Ammon's horn (tissue), 1 donor: ENCODE measurements at places on chromosomes 6 and 20.

GRCh38 chr6:146937316-146937715 is 266.9 kb upstream of the STXBP5 start:
- no peak for DNase-seq

DNA sequence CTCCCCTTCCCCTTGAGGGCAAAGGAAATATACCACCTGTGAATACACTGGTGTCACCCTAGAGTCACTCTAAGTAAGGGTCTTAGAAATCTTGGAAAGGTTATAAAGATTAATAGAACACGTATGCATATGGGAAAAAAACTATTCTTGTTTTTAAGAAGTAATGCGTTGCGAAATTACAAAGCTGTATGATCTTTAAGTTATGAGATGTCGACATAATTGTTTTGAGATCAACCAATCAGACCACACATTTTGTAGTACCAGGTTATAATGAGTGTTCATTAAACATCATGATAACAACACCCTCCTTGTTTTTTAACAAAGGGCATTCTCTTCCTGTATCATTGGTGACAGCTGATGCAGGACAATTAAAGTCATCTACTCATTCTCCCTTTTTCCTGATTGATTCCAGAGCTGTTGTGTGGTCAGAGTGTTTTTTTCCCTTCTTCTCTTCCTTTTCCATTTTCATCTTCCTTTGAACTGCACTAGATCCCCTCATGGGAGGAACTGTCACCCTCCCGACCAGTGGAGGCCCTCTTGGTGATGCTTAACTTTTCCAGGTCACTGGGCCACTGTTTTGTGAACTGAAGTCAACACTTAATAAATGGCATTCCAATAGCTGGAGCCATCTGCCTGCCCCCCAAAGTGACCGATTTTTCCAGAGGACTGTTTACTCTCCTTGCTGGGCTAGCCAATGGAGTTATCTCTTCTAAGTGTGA is 37.0 kb downstream of the PRDM1 start:
- DNase-seq: no peak

DNA sequence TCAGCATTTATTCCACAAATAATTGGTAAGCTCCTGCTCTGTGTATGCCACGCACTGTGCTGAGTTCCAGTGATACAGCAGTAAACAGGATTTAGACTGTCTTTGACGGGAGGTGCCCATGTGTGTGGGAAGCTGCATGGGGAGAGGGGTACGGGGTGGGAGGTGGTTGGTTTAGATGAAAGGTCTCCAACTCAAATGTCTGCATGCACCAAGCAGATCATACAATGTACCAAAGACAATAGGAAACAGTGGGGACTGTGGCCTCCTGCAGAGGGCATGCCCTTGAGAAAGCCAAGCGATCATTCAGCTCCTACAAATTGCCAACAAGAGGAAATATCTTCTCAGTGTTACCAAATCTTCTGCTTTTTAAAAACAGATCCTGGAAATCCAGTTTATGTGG is 36.1 kb downstream of the SLC22A2 start:
- no peak for DNase-seq

DNA sequence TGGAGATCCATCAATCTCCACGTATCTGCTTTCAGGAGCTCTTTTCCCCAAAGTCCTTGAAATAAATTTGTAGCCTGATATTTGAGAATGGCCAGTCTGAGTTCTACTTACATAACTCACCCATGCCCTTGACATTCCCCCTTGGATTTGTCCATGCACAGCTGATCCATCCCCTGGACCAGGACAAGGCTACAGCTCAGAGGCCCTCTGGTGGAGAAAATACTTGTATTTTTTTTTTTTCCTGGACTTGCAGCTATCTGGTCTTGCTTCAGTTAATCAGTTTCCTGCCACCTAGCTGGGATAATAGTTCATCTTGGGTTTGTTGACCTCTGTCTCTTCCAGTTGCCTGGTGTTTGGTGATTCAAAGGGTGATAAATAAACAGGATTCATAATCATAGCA is 467.6 kb downstream of the DHX35 start:
- DNase-seq: no peak

- DNase-seq: no peak
Observed at GRCh38 chr6:132843316-132844035, 29.1 kb downstream of the RPS12 start.

- no peak for DNase-seq
Observed at GRCh38 chr6:121940728-121941127, 458.7 kb upstream of the HSF2 start.

DNA sequence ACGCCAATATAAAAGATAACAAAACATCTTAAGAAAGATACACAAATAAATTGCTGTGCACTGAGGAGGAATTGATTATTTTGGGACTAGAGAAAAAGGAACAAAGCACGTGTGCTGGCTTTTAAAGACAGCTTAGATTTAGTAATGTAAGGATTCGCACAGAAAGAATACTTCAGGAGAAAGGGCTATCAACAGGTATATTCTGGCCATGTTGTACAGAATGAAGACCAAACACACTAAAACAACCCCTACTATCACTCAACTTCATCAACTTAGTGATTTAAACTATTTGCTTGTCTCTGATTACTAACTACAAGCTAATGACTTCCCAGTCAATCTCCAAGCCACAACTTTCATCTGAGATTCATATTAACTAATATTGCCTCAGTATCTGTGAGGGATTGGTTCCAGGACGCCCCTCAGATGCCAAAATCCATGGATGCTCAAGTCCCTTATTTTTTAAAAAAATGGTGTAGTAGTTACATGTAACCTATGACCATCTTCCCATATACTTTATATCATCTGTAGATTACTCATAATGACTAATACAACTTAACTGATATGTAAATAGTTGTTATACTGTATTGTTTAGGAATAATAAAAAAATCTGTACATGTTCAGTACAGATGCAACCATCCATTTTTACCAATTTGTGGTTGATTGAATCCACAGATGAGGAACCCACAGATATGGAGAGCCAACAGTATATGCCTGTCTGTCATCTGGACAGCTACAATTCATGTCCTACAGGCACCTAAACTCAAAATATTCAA is 4.5 kb downstream of the DEK start:
- DNase-seq: no peak

DNA sequence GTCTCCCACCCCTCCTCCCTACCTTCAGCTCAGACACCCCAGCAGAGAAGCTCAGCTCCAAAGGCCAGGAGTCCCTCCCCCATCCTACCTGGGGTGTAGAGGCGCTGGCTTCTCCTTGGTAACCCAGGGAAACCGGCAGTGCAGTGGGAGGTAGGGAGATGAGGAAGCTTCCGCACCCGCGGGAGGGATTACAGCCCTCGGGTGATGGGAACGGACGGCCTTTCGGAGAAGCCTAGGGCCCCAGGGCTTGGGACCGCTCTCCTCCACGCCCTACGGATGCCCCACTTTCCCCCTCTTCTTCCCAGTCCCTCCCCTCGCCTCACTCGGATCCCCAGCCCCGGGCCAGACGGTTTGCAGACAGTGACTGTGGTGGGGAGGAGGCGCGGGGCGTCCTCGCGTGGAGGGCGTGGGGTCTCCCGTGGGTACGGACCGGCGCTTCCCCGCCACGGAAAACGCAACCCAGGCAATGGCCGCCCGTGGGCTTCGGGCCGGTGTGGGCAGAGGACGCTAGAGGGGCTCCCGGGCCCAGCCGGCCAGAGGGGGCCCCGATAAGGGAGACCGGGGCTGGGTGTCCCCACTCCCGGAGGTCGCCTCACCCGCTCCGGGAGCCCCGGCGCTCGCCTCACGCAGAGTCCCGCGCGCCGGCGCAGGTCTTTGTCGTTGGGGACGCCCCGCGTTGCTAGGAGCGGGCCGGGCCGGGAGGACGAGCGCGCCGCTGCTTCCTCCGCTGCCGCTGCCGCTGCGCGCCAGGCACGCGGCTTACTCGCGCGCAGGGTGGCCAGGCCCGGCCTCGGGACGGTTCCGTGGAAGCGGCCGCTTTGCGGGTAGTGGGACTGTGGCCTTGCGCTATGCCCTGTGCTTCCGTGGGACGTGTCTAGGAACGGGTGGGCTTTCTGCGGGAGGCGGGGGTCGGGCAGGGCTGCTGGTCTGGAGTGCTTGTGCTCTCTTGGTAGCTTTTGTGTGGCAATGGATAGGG is 15.8 kb downstream of the AARS2 start:
- DNase-seq: peak; percentile 63

DNA sequence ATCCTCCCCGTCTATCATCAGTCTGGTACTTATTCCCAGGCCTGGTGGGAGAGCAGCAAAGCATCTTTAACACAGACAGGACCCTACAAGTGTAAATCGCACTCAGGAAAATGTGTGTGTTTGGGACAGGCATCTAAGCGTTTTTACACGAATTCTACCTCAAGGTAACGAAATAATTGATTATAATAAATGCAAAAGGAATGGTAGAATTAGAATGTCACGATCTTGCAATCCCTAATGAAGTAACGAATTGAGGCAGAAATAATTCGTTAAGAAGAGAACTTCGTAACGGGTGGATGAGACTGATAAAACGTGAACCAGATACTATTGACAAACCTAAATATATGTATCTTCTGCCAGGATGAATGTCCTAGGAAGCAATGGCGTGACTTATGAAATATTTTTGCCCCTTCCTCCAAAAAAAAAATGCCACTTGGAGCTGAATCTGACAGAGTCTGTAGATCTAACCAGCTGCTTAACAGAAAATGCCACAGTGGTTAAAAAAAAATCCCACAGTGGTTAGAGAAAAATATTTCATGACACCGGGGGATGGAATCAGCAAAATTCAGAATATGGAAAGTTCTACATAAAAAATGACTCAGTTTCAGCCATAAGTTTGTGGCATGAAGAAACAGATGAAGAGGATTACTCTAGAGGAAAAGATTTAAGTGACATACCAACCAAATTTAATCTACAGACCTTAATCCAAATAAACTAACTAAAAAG is 68.7 kb downstream of the F13A1 start:
- DNase-seq: no peak

GRCh38 chr6:5764401-5764955 is 242.2 kb downstream of the NRN1 start:
- peak; percentile 83 for DNase-seq

- no peak for DNase-seq
Observed at GRCh38 chr6:192313-192664, 100.0 kb upstream of the DUSP22 start.

DNA sequence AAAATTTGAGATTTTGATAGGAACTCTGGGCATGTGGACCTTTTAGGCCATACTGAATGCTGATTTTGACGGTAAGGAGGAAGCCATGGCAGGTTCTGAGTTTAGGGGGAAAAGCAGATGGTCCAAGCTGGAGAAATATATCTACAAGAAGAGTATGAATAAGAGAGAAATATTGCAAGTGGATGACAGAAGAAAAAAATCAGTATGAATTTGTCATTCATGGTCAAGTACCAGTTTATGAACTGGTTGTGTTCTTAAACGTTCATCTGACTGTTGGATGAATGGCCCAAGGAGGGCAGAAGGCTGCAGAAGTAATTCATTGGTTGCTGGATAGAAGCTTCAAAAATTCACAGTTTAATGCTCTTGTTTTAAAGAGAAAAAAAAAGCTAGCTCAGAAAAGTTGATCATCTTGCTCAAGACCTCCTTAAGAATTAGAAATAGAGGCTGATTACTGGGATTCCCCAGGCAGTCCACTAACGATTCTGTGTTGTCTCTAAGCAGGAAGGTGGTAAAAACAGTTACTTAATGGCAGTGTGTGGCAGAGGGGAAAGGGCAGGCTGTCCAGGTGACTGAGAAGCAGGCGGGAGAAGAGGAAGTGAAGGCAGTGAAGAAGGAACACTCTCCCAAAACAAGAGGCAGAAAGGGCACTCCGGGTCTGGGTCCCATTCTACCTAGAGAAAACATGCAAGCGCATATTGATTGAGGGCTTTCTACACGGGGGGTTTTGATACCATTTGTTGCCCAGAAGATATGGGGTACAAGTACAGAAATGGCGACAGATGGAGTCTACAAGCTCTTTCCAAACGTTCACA is 2.0 kb upstream of the DUSP22 start:
- DNase-seq: peak; percentile 42

- no peak for DNase-seq
Observed at GRCh38 chr6:34743625-34744293, 13.5 kb upstream of the SNRPC start.

GRCh38 chr6:149109397-149110070 is 208.0 kb upstream of the TAB2 start:
- DNase-seq: no peak

DNA sequence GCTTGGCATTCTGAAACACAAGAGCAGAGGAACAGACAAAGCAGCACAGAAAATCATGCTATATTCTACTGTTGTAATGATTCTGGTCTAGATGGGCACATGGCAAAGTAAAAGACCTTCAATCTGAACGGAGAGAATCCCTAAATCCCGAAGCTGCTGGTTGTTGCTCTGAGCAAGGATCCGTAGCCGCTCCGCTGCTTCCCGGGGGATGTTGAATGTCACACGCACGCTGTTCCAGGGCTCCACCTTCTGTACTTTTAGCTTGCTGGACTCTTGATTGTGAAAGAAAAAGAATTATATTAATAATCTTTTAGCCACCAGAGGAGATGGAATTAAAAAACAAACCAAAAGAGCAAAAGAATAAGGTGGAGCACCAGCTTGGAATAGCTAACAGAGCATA is 49.3 kb downstream of the NCOA6 start:
- no peak for DNase-seq

- no peak for DNase-seq
Observed at GRCh38 chr20:47600967-47601547, 99.4 kb downstream of the NCOA3 start.

- no peak for DNase-seq
Observed at GRCh38 chr20:43983904-43984361, 69.3 kb downstream of the TOX2 start.

- DNase-seq: no peak
Observed at GRCh38 chr20:4073852-4074741, 58.7 kb upstream of the RNF24 start.

DNA sequence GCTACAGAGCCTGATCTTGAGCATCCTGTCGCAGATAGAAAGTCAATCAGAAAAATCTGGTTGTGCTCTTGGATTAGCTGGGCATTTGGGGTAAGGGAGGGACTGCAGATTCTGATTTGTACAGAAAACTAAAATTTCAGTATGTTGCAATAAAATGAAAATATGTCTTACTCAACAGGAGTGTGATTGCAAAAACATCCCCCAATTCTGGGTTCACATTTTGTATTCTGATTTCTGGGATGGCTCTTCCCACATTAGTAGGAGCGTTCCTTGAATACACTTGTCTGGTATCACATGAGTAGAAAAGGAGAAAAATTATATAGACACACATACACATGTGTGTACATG is 40.5 kb downstream of the PANK2 start:
- no peak for DNase-seq
